BJ (cell line): ENCODE measurements at places on chromosomes 1 and 21.
A peak's percentile ranks its signal among the peaks of the same experiment; 100 is the strongest.

GRCh38 chr1:100810360-100810759, 84.3 kb downstream of the EXTL2 start:
- no peak for DNase-seq

DNA sequence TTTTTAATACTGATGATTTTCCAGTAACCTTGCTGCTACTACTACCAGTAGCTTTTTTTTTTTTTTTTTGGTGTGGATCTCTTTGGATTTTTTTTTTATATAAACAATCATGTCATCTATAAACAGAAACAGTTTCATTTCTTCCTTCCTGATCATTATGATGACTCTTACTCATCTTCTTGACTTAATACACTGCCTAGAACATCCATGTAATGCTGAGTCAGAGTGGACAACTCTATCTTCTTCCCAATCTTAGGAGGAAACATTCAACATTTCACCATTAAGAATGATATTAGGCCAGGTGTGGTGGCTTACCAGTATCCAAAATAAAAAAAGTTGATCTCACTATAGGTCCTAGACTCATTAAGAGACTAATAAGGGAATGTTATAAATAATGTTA, 69.1 kb downstream of the RUSC1 start:
- no peak for DNase-seq

GRCh38 chr1:167722152-167722869, 529 bp downstream of the MPZL1 start:
- no peak for DNase-seq

DNA sequence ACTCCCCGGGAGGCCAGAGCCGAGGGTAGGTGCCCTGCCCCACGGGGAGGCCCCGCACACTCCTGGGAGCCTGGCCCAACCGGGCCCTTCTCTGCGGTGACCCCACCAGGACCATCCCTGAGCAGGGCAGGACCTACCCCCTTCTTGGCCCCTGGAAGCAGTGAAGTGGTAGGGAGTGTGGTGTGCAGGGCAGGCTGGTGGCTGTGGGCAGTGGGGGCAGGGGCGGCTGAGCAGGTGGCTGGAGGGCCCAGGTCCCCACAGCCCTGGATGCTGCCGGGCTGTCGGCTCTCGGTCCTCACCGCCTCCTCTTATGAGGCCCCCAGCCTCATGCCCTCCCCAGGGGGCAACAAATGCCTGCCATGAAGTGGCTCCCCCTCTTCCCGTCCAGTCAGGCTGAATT, 19.5 kb downstream of the PLCH2 start:
- no peak for DNase-seq

- DNase-seq: peak; percentile 4
Observed at GRCh38 chr1:60813071-60813470, 269.3 kb upstream of the NFIA start.

- no peak for DNase-seq
Observed at GRCh38 chr1:214404154-214404553, 123.2 kb downstream of the SMYD2 start.

- DNase-seq: no peak
Observed at GRCh38 chr1:165884690-165885304, 57.4 kb downstream of the UCK2 start.

DNA sequence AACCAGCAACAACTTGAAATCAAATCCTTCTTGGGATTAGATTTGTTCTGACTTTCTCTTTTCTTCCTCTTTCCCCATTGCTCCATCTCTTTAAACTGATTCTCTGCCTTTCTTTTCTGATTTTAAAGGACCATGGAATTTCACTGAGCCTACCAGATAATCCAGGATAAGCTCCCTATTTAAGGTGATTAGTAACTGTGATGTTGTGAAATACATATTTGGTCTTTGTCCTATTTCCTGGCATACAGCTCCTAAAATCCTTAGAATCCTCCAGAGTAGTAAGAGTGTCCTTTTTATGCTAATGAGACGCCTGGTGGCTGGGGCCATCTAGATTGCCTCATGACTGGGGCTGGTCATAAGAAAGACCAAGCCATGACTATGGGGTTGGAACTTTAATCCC, 236.9 kb downstream of the USP25 start:
- DNase-seq: no peak

DNA sequence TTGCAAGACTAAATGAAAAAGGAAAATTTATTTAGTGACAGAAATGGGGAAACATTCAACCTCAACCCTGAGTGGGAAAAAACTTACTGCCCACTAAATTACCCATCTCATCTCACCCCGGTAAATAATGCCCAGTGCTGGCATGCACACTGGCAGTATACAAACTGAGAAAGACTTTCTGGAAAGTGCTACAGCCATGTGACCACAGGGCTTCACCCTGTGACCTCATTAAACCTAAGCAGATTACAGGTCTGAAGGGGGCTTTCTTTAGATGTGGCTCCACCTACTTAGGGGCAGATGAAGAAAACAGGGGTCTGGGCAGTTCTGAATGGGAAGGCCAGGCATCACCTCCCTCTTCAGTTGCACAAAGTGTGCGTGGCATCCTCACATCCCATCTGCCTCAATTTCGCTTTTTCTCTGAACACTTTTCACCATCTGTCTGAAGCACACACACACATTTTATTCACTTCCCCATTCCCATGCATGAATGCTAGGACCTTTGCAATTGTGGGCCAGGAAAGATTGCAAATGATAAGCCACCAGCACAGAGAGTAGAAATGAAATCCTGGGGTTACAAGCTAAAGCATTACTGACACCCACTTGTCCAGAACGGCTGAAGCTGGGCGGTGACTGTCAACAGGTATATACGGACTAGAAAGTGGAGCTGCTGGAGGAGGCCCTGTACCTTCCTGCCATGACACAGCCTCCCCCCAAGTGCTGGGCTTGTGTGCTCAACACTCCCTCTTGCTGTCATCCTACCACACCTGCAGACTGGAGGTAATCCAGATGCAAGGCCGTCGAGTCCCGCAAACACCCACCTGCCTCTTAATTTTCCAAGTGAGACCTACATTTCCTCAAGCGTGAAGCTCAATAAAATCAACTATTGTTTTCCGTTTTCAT, 2.7 kb downstream of the NADK start:
- DNase-seq: no peak

GRCh38 chr1:159282118-159282517, 20.0 kb upstream of the FCER1A start:
- DNase-seq: no peak

DNA sequence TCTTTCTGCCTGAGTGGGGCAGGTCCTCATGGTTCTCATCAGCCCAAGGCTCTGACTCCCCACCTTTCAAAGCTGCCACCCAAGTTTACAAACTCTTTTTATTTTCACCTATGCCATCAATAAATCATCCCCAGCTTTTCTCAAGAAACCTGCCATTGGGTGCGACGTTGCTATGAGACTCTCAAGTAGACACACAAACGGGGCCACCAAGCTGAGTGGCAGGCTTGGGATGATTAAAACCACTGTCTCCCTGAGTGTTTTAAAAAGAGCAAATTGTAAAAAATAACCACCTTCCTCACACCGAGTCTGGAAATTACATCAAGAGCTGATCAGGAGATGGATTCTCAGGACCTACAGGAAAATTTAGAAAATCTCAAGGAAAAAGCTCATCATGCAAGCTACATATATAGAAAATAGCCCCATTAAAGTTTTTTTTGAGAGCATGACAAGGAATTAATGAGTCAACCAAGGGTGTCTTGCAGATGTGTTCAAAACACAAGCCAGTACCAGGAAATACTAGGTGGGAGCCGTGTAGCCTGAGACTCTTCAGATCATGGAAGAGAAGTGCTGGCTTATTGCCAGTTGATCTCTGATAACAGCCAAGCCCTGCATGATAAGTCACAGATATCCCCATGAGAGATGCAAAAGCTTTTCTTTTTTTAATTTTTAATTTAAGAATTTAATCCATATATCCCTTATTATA, 158.4 kb upstream of the BACE2 start:
- no peak for DNase-seq

DNA sequence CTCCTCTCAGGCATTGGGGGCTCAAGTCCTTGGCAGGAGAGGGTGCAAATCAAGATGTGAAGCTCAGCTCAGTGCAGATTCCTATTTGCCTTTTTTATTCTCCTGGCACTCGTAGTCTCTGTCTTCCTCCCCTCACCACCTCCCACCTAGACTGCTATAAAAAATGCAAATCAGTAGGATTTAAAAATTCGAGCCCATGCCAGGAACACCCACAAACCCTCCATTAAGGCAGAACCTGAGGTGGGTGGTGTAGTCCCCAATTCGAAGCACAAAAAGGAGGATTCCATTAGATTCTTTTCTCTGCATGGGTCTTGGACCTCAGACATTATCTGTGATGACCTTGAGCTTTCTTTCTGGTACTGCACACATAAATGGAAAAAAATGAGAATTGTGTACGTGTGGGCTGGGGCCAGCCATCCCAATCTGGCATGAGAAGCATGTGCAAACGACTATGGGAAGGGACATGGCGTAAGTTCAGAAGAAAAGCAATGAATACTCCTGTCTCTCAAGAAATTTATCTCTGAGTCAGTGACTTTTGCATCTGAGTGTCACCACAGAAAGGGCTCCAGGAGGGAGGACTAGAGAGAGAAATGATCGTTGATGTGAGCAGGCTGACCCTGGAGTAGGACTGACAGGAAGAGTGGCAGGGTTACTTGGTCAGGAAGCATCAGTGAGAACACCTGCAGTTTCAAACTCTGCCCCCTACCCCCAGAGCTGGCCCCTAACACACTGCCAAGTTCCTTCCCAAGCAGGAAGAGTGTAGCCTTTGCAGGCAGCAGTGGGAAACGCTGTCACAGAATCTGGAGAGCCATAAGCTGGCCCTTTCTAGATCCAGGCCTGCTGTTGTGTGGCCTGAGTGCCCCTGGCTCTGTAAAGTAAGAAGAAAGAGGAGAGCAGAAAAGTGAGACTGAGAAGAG, 1.7 kb downstream of the INKA2 start:
- no peak for DNase-seq

DNA sequence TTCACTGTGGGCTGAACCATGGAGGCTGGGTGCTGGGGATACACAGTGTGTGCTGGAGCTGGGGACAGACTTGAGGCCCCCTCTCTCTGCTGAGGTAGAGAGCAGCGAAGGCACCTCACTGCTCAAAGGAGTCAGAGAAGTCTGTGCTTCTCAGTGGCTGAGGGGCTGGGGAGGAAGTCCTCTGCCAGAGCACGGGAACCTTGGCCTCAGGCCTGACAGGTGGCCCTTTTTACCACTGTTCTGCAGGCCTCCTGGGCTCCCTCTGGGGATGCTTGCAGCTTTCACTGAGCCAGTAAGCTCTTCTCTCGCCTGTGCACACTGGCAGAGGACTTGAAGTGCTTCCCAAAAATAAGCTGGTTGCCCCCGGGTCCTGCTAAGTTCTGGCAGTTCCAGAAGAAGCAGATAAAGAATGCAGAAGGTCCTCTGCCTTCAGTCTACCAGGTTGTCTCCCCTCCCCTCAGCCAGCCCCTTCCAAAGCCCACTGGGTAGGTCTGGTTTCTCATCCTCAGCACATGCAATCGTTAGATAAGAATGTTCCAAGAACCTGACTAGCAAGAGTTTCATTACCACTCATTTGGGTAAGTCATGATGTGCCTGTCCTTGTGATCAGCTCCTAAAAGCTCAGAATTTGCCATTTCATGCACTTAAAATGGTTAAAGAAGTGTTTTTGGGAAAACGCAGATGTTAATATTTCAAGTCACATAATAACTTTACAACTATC, 53.9 kb downstream of the TENT5C start:
- no peak for DNase-seq

DNA sequence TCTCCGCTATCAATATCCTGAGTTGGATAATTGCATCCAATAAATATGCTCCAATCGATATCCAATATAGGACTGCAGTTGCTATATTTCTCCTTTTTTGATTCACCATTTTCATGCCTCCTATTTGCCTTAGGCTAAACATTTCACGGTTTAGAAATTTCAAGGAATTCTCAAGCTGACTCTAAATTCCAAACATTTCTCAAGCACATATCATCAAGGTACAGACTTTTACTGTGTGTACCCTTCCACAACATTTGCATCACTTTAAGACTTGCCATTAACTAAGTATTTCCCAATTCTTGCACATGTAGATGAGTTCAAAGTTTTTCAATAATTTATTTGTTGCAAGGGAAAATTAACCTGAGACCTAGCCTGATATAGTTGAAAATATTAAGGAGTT, 795.2 kb upstream of the TMPRSS15 start:
- DNase-seq: no peak

DNA sequence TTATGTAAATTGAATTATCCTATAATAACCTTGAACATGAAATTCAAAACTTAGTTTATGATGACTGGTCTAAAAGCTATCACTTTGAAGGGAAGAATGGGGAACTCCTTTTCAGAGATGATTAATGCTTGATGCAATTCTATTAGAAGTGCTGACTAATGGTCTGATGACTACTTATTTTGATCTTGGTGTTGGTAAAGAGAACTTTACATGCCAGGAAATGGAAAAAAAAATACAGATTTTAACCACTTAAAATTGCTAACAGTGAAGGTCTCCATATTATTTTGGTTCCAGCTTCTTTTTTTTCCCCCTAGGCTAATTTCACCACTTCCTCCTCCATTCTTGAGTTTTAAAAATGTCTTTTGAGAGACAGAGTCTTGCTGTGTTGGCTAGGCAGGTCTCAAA, 22.9 kb downstream of the S1PR1 start:
- DNase-seq: peak; percentile 67

DNA sequence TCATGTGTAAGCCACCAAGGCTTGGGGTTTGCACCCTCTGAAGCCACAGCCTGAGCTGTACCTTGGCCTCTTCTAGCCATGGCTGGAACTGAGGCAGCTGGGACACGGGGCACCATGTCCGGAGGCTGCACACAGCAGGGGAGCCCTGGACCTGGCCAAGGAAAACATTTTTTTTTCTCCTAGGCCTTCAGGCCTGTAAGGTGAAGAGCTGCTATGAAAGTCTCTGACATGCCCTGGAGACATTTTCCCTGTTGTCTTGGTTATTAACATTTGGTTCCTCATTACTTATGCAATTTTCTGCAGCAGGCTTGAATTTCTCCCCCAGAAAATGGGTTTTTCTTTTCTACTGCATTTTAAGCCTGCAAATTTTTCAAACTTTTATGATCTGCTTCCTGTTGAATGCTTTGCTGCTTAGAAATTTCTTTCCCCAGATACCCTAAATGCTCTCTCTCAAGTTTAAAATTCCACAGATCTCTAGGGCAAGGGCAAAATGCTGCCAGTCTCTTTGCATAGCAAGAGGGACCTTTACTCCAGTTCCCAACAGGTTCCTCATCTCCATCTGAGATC, 295.8 kb downstream of the LTN1 start:
- DNase-seq: no peak

- peak; percentile 31 for DNase-seq
Observed at GRCh38 chr21:36499578-36500471, 19.9 kb upstream of the CLDN14 start.
